Thoracic aorta (tissue), 2 donors: ENCODE measurements at places on chromosomes 4 and X. TPM values are rescaled to one million over a fixed set of nuclear protein-coding genes. Genes with fewer than 3 reads are reported as not detected.

DNA sequence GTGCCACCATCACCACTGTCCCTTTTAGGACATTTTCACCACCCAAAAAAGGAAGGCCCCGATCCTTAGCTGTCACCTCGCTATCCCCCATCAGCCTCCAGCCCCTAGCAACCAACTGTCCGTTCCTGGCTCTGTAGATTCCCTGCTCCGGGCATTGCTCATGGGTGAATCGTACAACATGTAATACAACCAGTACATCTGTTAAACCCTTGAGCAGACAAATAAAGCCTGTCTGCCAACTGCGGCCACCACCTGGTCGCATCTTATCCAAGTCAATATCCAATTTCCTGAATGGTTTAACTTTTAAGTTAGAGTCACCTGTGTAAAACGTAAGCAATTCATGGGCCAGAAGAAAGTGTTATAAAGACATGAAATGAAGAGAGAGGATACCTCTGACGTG lies 251.9 kb downstream of the AFAP1 start:
- DNase-seq = no peak

DNA sequence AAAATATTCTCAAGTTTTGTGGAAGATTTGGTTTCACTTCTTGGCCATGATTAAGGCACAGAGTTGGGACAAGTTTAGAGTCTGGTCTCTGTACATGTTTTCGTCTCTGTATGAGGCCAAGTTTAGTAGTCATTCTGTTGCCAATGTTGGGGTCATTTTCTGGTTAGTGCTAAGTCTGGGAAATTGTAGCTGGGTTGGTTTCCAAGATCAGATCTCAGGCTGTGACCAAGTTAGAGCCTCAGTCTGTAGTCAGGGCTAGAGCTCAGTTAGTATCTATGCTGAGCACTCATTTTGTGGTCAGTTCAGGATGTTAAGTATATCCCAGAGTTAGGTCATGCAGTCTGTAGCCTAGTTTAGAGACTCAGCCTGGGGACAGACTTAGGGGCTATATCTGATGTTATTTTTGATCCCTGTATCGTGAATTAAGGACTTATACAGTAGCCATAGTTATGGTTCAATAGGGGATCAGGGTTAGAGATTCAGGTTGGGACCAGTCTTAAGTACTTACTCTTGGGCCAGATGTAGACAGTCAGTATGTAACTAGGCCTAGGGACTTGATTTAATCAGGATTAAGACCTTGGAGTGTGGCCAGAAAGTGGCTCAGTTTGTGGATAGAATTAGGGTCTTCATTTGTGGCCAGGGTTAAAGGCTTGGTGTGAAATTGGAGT lies 6.6 kb upstream of the ENOX2 start:
- DNase-seq = no peak

DNA sequence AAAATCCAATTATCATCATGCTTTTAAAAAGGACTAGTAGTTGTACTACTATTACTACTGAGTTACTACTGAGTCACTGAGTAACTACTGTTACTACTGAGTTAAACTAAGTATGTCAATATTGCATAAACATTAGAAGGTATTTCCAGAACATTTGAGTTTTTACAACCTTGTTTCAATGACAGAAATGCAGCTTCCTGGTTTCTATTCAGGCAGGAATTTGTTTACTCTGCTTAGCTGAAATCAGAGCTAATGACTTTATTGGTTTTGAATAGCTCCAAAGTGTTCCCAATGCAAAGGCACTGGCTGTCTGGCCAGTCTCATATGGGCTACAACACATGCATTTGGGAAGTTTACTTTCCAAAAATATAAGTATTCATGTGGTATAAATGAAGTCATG lies 12.0 kb downstream of the RPS6KA6 start:
- DNase-seq = no peak

DNA sequence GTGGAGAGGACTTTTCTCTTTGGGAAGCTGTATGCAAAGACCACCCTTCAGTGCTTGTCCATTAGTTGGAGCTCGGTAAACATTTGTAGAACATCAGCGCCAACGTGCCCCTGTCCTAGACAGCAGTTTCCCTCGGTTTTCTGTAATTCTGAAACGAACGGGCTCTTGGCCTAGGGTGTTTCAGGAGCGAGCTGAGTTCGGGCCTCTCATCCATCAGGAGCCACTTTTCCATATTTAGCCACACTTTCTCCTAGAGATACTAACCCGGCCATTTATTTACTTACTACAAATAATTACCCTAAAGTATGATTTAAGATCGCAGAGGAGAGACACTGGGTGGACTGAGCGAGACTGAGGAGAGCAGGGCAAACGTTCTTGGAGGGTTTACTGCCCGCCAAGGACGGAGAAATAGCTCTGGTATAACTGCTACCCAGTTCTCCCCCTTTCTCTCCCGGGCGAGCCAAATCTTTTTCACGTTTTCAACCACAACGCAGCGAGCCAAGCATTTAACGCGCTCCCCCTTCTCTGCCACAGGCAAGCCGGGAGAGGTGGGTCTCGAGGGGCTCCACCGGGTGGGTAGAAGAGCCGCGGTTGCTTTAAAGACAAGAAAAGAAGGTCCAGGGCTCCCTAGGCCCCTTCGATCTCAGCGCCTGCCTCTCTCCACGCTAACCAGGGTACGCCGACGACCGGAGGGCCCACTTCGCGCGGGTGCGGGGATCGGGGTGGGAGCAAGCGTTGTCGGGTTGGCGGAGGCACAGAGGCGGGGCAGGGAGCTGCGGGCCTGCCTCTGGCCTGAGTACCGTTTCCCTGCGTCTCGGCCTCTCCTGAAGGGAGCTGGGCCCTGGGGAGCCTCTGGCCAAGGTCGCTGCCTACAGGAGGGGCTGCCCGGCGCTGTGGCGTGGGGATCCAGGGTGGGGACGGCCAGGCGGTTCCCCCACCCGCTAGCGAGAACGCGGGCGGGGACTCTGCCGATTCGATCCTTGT lies 10.8 kb upstream of the PITX2 start:
- no peak for DNase-seq

GRCh38 chr4:169898095-169898494 lies 128.1 kb downstream of the MFAP3L start:
- no peak for DNase-seq

GRCh38 chr4:119774840-119775239 lies 146.2 kb upstream of the PDE5A start:
- no peak for DNase-seq

GRCh38 chrX:42077675-42078074 lies 154.3 kb upstream of the CASK start:
- DNase-seq = no peak

GRCh38 chrX:123324625-123325024 lies 140.5 kb downstream of the GRIA3 start:
- DNase-seq = no peak

- no peak for DNase-seq
Observed at GRCh38 chrX:13685126-13685763, 3.7 kb upstream of the RAB9A start.

- no peak for DNase-seq
Observed at GRCh38 chr4:54730581-54730980, 72.8 kb downstream of the KIT start.

DNA sequence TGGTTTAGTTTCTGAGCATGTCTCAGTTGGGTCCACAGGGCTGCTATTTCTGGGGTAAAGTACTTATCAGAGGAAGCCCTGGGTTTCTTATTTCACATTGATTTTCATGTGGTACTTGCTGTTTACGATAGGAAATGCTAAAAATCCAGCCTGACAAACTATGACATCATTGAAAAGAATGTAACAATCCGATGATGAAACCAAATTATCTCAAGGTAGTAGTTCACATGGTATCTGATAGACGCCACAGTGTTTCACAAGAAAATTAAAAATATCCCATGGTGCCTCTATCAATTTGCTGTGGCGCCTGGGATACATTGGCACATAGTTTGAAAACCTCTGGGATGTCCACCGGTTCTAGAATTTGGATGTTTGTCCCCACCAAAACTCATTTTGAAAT lies 418.9 kb upstream of the RPS6KA3 start:
- DNase-seq = no peak

DNA sequence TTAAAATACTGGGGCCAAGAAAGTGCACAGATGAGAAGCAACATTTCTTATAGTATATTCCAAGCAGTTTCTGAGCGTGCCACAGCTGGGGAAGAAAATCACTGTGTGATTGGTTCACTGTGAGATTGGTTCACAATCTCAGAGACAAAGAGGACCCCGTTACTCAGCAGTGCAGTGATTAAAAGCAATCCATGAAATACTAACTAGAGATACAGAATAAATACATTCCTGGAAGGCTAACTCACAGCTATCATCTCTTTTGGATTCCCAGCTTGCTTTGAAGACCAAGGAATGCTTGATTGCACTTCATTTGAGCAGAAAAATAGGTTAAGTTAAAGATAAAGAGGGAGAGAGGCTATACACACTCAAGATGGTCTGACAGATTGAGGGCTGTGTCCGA lies 132.1 kb upstream of the RAPGEF2 start:
- no peak for DNase-seq

GRCh38 chr4:25320336-25320735 lies 7.8 kb downstream of the ZCCHC4 start:
- no peak for DNase-seq

- peak; percentile 2 for DNase-seq
Observed at GRCh38 chrX:20514358-20514757, 247.6 kb upstream of the RPS6KA3 start.

GRCh38 chr4:2245787-2246275 lies 3.9 kb upstream of the HAUS3 start:
- no peak for DNase-seq

DNA sequence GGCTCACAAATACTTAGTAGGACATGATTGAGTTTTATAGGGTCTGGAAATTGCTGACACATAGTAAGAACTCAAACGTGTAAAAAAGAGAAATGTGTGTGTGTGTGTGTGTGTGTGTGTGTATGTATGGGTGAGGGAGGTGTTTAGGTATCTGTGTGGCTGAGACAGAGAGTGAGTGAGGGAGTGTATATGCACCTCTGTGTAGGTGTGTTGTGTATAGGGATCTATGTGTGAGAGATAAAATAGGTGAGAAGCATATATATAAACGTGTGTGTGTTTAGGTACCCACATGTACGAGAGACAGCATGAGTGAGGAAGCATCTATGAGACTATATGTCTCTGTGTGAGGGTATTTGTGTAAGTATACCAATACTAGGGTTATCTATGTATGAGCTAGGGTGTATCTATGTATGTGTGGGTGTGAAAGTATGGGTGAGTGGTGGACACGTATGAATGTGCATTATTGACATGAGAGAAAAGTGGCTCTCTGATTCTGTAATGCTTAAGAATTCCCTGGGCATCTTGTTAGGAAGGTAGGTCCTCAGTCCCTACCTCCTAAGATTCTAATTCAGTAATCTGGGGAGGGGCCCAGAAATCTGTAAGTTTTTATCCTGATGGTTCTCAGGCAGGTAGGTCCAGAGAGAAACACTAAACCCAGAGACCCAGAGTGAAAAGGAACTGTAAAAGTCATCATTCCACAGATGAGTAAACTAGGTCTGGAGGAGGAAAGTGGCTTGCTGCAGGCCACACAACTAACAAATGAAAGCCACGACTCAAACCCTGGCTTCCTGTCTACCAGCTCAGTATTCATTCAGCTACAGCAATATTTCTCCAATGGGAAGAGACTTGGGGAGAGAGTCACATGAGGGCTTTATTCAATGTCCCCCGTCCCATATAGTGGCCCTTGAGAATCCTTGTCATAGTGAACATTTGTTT lies 237.0 kb downstream of the IDS start:
- DNase-seq = no peak

DNA sequence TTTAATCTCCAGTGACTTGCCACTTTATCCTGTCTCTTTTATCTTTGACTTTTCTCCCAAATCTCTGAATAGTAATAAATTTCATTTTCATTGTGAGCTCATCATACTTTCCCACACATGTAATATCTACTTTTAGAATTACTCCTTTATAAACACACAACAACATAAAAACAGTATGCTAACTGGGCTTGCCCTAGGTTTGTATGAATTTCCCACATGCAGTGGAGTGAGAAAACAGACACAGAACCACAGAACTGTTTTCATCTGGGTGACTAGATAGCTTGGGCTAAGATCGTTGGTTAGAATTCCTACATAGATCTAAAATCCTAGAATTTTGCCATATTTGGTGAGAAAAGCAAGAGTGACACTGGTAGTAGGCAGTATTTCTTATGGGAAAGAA lies 409.5 kb downstream of the SPRY1 start:
- DNase-seq = no peak

- no peak for DNase-seq
Observed at GRCh38 chr4:38176165-38176564, 216.0 kb downstream of the PTTG2 start.

SPACA5 gene
- total RNA-seq = not detected

ZCCHC4 gene
- total RNA-seq = 8.1 TPM
